NCI-H187 treated with DMSO at 0.1 percent for 48 hours (cell line): ENCODE measurements at places on chromosomes 12 and 14.

GRCh38 chr12:39697108-39697507 lies 77.5 kb upstream of the ABCD2 start:
- DNase-seq, result no peak

DNA sequence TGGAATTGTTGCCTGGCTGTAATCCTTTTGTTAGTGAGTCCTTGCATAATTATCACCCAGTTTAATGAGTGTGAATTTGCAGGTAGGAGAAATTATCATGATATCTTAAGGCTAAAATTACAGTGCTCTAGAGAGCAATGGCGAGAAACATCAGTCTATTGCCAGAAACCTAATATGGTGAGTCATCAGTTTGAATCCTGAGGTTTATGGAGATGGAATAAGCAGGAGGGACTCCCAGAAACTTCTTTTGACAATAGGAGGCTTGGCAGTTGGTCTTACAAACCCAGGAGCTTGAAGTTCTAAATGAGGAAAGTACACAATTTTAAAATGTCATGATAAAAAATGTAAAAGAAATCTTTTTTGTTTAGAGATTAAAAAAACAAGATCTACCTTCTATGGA lies 31.5 kb upstream of the CRADD start:
- no peak for DNase-seq

- no peak for DNase-seq
These were observed 105.1 kb upstream of the DCN start for GRCh38 chr12:91287753-91288152.

DNA sequence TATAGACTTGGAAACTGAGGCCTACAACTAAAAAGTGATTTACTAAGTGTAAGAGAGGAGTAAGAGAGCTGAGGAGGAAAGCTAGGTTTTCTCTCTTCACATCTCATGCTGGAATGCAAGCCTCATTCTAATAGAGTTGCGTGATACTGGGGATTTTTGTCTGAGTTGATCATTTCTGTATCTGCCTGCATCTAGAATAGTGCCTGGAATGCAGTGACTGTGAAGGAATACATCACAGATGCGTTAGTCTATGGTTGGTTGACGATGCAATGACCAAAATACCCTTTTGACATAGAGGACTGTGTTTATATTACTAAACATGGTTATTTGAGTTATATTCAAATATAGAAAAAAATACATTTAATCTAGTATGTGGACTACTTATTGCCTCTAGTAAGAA lies 9.2 kb upstream of the TMEM117 start:
- no peak for DNase-seq

DNA sequence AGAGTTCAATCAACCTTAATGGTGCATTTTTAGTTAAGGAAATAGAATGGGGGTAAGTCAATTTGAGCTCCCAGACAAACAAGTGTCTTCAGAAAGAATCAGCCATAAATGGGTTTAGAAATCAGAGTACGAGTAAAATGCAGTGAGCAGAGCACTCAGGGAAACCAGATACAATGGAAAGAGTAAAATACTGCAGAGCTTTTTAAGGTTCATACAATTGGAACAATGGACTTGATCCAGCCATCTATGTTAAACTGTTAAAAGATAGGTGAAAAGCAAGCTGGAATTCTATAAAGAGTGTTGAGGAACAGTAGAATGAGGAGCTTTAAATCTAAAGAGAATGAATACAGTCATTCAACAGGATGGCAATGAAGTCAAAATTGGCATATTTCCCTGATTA lies 23.8 kb upstream of the PCNX4 start:
- DNase-seq, result no peak

- DNase-seq, result no peak
These were observed 98.7 kb downstream of the HECTD4 start for GRCh38 chr12:112283546-112283945.
